Activated CD4-positive, alpha-beta T cell treated with anti-CD3 and anti-CD28 coated beads, Interleukin-2, amount 50 U/mL, for 16 hours (primary cell): ENCODE measurements at places on chromosomes 7 and 10.

GRCh38 chr7:26081638-26082037, 70.4 kb upstream of the NFE2L3 start:
- DNase-seq, result no peak

DNA sequence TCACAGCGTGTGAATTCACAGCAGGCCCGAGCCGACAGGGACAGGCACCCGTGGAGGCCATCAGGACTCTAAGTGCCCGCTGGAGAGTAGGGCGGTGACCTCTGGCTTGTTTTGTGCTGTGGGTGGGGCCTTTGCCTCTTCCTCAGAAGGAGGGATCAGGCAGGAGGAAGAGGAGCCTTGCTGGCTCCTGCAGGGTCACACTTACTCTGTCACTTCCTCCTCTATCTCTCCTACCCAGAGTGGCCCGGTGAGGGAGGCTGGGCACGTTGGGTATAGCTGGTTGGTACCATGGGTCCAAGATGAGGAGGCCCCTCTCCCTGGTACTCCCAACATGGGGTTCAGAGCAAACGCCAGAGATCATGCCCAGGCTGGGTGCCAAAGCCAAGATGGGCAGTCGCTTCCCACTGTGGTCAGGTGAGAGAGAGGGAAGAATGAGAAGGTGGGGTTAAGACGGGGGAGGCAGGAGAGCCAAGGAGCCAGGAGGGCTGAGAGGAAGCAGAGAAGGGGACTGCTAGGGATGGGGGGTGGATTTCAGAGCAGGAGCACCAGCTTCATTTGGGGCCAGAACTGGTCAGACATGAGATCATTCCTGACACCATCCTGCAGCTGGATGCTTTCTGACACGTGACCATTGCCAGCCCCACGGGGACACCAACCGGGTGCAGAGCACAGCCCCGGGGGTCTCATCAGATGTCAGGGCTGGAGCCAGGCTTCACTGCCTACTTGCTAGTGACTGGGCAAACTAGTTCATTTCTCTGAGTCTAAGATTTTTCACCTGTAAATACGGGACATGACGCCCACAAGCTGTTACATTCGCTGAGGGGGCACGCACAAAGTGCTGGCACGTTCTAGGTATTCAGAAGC, 54.8 kb upstream of the CACUL1 start:
- DNase-seq, result no peak

DNA sequence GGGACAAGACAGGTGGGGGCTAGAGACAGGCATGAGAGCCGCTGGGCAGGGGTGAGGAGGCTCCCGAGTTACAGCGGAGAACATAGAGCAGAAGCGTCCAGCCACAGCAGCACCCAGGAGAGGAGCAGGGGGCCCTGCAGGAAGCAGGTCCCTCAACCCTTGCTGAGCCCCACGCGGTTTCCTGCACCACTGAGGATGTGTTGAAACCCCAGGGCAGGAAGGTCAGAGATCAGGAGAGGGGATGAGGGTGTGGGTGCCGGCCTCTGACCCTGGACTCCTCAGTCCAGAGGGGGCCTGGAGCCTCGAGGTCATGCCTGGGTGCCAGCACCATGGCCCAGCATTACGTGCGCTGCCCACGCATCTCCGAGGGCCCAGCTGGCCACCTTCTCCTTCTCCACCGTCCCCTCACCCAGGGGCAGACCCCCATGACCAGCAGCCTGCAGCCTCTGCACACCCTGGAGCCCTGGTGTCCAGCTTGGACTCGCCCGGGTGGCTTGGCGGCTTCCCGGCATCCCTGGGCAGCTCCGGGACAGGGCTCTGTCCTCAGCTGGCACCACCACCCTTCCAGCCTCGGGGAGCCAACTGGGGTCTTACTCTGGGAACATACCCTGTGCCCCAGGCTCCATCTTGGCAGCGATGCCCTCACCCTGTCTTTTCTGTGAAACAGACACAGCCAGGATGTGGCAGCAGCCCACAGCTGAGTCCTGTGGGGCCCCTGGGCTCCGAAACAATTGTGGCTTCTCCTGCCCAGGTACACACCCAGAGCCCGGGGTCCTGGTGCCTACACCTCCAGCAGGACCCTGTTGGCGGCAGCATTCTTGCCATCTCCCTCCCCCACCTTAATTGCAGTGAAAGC, 52.0 kb downstream of the STK32C start:
- peak; percentile 27 for DNase-seq

DNA sequence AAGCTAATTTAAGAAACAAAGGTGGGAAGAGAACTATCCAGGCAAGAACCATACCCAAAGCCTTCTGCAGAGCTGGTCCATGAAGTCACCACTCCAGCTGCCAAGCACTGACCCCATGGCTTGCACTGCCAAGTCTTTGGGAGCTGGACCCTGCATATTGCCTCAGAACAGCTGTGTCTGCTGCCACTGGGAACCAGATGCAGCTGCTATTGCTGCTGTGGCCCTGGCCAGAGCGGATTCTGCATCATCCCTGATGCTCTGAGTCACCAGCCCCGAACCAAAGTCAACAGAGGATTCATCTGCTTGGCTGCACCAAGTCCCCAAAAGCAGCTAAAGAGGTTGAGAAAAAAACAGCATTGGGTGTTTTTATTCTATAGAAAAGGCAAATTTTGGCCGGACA, 39.2 kb upstream of the GSAP start:
- DNase-seq, result no peak

DNA sequence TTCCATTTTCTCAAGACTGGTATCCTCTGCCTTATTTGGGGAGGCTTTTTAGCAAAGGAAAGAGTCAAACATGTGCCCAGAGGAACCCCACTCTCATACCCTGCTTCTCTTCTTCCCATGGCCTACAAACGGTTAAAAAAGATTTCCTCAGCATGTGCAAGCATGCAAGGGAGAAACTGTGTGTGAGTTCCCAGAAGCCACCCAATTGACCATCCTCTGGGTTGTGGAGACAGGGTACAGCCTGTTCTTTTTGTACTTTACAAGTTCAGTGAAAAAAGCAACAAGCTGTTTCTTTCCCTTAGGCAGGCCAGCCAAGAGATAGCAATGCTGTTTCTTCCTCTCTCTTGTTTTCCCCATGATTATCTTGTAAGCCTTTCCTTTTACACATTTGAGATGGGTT, 68.8 kb upstream of the MTPN start:
- DNase-seq, result no peak

DNA sequence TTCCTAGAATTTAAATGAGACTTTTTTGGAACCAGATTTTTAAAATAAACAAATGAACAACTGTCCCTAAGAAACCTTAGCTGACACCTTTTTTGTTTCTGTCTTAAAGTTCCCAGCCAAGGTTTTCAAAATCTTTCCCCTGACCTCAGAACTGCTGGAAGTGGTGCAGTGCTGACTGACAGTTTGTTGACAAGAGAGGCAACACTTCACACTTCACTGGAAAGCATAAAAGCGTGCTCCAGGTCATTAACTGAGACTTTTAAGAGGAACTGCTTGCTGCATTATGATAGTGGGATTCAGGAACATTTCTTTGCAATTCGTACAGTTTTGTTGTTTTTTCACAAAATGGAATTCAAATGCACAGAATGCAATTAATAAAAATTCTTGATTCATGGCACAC, 36.2 kb downstream of the SYPL1 start:
- no peak for DNase-seq

DNA sequence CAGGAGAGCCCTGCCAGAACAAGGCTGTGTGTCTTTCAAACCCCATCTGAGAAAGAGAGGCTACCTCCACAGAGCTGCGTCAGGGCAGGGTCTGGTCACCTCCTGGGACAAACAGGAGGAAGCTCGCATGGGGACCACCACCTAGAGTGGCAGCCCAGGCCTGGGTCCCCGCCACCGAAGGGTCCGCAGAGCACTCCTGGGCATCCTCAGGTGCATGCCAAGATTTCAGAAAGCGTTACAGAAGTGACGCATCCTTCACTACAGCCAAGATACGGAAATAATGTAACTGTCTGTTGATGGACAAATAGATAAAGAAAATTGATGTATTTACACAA, 42.6 kb downstream of the GSDME start:
- no peak for DNase-seq

GRCh38 chr10:110860576-110861241, 11.0 kb upstream of the PDCD4 start:
- DNase-seq, result peak; percentile 49

DNA sequence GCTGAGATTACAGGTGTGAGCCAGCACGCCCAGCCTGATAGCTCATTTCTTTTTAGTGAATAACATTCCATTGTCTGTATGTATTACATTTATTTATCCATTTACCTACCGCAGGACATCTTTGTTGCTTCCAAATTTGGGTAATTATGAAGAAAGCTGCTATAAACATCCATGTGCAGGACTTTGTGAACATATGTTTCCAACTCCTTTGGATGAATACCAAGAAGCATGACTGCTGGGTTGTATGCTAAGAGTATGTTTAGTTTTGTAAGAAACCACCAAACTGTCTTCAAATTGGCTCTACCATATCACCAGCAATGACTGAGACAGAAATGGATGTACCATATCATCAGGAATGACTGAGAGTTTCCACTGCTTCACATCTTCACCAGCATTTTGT, 200.2 kb upstream of the TMEM196 start:
- no peak for DNase-seq

- DNase-seq, result no peak
These were observed 369.4 kb upstream of the IGFBP3 start for GRCh38 chr7:46290374-46291049.
